Body of pancreas (tissue), 4 donors: ENCODE measurements at places on chromosomes 3 and 15. TPM values are rescaled to one million over a fixed set of nuclear protein-coding genes. Genes with fewer than 3 reads are reported as not detected.

CTXN2 gene
- not detected for total RNA-seq

TTLL3 gene
- 24.1 TPM for total RNA-seq

RNF123 gene
- total RNA-seq, result 18.4 TPM

IQCB1 gene
- 30.9 TPM for total RNA-seq

ROPN1 gene
- not detected for total RNA-seq

DNA sequence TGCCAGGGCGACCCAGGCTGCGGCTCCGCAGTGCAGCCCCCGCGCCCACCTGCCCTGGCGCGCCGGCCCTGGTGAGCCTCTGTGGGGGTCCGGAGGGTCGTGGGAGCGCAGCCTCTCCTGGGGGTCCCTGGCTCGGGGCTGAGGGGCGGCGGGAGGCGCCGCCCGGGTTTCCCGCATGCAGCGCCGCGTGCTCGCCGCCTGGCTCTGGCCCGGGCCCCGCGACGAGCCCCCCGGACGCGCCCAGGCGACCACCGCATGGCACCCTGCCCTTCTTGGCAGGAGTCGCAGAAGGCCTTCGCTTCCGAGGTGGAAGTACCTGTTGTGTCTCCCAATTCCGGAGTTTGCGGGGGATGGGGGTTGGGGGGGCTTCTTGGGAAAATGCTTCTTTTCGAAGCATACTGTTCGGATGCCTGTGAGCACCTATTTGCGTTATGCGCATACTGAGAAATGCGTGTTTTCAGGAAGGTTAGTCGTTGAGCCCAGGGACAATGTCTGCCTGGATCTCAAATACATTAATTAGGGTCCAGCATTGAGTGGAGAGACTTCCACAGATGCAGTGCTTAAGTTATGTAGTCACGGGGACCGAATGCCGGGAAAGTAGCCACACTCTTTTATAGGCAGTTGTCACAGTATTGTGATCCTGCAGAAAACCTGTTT is 1.3 kb downstream of the GABRA5 start:
- no peaks in the 10 kb centered on the region for H3K36me3 ChIP-seq
- no peak for DNase-seq
- H3K4me3 ChIP-seq, result no peak overlapping the region
- H3K4me1 ChIP-seq, result peaks cover 14% of the 10 kb centered on the region
- H3K27ac ChIP-seq, result no peak overlapping the region

GRCh38 chr3:44915702-44916438 is 41.5 kb downstream of the TGM4 start:
- no peaks in the 10 kb centered on the region for H3K4me1 ChIP-seq
- no peak for DNase-seq
- H3K27me3 ChIP-seq, result no peaks in the 10 kb centered on the region
- no peaks in the 10 kb centered on the region for H3K36me3 ChIP-seq

- H3K4me1 ChIP-seq, result peaks cover 41% of the 10 kb centered on the region
- H3K36me3 ChIP-seq, result no peaks in the 10 kb centered on the region
- no peak for DNase-seq
- H3K27ac ChIP-seq, result peak overlapping the region; percentile 28
- H3K27me3 ChIP-seq, result no peaks in the 10 kb centered on the region
Measured at GRCh38 chr15:90819850-90820249, 48.5 kb upstream of the FURIN start.

DNA sequence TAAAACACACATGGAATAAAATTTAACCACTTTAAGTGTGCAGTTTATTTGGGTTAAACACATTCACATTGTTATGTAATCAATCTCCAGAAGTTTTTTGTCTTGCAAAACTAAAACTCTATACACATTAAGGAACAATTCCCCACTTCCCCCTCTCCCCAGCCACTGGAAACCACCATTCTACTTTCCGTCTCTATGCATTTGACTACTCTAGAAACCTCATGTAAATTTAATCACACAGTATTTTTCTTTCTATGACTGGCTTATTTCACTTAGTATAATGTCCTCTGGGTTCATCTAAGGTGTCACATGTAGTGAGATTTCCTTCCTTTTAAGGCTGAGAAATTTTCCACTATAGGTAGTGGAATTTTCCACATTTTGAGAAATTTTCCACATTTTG is 568.7 kb upstream of the UBE2E2 start:
- DNase-seq, result no peak
- H3K36me3 ChIP-seq, result no peaks in the 10 kb centered on the region
- H3K4me1 ChIP-seq, result no peaks in the 10 kb centered on the region
- H3K27ac ChIP-seq, result no peak overlapping the region
- H3K4me3 ChIP-seq, result no peak overlapping the region

DNA sequence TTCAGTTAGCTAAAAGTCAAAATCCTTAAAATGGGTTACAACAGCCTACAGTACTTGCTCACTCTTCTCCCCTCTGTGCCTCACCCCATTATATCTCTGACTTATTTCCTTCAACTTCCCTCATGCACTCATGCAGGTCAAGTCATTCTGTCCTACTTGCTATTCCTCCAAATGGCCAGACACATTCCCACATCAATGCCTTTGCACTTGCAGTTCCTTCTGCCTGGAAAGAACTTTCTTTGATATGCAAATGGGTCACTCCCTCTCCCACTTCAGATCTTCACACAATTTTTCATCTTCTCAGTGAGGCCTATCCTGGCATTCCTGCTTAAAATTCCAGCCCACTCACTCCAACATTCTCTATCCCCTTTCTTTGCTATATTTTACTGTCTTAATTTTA is 547.2 kb upstream of the TGFBR2 start:
- H3K4me1 ChIP-seq, result no peaks in the 10 kb centered on the region
- no peak overlapping the region for H3K27ac ChIP-seq
- H3K4me3 ChIP-seq, result no peak overlapping the region
- H3K27me3 ChIP-seq, result no peaks in the 10 kb centered on the region
- no peak for DNase-seq

- H3K27ac ChIP-seq, result no peak overlapping the region
- no peaks in the 10 kb centered on the region for H3K27me3 ChIP-seq
- no peak overlapping the region for H3K4me3 ChIP-seq
- H3K4me1 ChIP-seq, result no peaks in the 10 kb centered on the region
- DNase-seq, result no peak
- no peaks in the 10 kb centered on the region for H3K36me3 ChIP-seq
Measured at GRCh38 chr3:156142702-156143101, 22.3 kb downstream of the KCNAB1 start.

GRCh38 chr15:58442122-58442521 is 10.3 kb downstream of the LIPC start:
- DNase-seq, result no peak
- H3K4me1 ChIP-seq, result peaks cover 34% of the 10 kb centered on the region
- H3K4me3 ChIP-seq, result no peak overlapping the region
- no peaks in the 10 kb centered on the region for H3K36me3 ChIP-seq
